ENCODE measurements at places on chromosomes 3 and 15.
A peak's percentile ranks its signal among the peaks of the same experiment; 100 is the strongest.

- no peak overlapping the region for H3K27ac ChIP-seq
- H3K27me3 ChIP-seq, result no peaks in the 10 kb centered on the region
- no peak overlapping the region for H3K4me3 ChIP-seq
Observed at GRCh38 chr15:56619887-56620286, 113.4 kb downstream of the ZNF280D start.

DNA sequence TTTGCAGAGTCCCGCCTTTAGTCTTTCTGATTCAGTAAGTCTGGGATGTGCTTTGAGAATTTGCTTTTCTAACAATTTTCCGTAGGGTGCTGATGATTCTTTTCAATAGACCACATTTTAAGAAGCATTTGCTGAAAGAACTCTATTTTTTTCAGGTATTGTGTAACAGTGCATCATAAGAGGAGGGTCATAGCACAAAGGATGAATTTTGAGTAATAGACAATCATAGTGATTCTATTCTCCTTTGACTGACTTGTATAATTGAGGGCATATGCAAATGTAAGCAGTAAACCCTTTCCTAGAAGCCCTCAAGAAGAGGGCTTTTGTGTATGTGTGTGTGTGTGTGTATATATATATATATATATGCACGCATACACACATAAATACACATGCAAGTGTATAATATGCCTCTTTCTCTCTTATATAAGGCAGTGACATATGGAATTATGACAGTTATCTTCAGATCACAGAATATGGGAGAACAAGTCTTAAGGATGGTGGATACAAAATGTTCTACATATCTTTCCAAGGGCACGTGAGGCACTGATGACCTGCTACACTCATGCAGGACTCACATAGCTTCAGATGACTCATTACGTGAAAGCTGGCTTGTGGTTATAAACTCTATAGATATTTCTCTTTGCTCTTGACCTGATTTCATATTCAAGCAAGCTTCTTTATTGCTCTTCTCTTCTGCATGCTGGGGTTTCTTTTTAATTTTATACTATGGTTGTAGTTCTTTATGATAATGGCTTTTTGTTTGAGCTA, 6.5 kb upstream of the PLSCR1 start:
- peak overlapping the region; percentile 2 for H3K27ac ChIP-seq
- DNase-seq, result no peak
- no peaks in the 10 kb centered on the region for H3K27me3 ChIP-seq

DNA sequence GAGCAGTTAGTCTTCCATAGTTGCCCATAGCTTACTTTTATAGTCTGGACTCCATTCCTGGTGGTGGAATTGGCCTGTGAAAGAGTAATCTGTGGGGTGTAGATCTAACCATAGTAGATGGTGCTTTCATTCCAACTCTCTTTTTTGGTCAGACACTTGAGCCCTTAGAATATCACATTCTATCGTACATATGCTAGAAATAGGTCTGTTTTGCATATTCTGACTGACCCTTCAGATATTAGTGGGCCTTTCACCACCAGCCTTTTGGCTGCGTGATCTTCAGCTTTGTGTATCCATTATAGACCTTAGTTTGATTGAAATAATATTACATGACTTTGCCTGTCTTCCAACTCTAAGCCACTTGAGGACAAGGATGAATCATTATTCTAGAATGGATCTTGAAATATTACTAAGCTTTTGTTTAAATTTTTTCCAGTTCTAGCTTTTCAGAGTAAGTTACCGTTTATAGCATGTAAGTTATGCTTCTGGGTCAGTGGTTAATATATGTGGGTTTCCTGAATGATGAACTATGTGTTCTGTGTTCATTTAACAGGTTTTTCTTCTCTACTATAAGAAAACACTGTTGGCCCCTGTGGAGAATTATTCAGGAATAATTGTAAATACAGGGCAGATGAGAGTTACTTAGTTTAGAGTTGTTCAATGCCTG, 8.7 kb downstream of the RAB7A start:
- no peak overlapping the region for H3K4me3 ChIP-seq
- DNase-seq, result no peak
- peaks cover 16% of the 10 kb centered on the region for H3K36me3 ChIP-seq
- H3K27me3 ChIP-seq, result no peaks in the 10 kb centered on the region
- peaks cover 25% of the 10 kb centered on the region for H3K4me1 ChIP-seq

DNA sequence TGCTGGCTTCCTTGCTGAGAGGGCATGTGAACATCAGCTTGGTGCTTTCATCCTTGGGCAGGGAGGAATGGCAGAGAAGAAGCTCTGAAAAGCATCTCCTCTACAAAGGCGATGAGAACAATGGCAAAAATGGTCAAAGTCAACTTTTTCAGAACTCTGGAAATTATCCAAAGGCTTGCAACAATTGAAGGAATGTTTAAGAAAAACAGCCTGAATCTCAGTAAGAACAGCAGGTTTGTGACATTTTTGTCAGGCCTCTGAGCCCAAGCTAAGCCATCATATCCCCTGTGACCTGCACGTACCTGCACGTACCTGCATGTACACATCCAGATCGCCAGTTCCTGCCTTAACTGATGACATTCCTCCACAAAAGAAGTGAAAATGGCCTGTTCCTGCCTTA, 51.8 kb downstream of the ONECUT1 start:
- H3K36me3 ChIP-seq, result no peaks in the 10 kb centered on the region
- no peaks in the 10 kb centered on the region for H3K4me1 ChIP-seq
- no peak overlapping the region for H3K27ac ChIP-seq
- no peak for DNase-seq
- peaks cover 7% of the 10 kb centered on the region for H3K27me3 ChIP-seq

- peak within 1 kb of the TSS; percentile 66 for H3K4me3 ChIP-seq
- no peaks in the 10 kb centered on the region for H3K36me3 ChIP-seq
- H3K4me1 ChIP-seq, result no peaks in the 10 kb centered on the region
- peak; percentile 51 for DNase-seq
Observed at GRCh38 chr15:69298697-69299441, at the start of gene PAQR5. Gene PAQR5 (plus strand): TSS chr15:69298912. CDS start chr15:69360081, 61,169 bp downstream.

- no peak for DNase-seq
- H3K36me3 ChIP-seq, result no peaks in the 10 kb centered on the region
- no peak overlapping the region for H3K27ac ChIP-seq
- no peaks in the 10 kb centered on the region for H3K27me3 ChIP-seq
- no peaks in the 10 kb centered on the region for H3K4me1 ChIP-seq
Observed at GRCh38 chr15:39016706-39017105, 452.1 kb upstream of the RASGRP1 start.

GRCh38 chr3:60594025-60594424, 657.2 kb downstream of the FHIT start:
- H3K4me3 ChIP-seq, result no peak overlapping the region
- no peaks in the 10 kb centered on the region for H3K27me3 ChIP-seq
- H3K36me3 ChIP-seq, result no peaks in the 10 kb centered on the region
- H3K27ac ChIP-seq, result no peak overlapping the region
- peak; percentile 51 for DNase-seq

GRCh38 chr15:55240125-55240760, 43.5 kb upstream of the RSL24D1 start:
- H3K4me3 ChIP-seq, result no peak overlapping the region
- no peak overlapping the region for H3K27ac ChIP-seq
- H3K27me3 ChIP-seq, result no peaks in the 10 kb centered on the region
- no peak for DNase-seq
- no peaks in the 10 kb centered on the region for H3K4me1 ChIP-seq

DNA sequence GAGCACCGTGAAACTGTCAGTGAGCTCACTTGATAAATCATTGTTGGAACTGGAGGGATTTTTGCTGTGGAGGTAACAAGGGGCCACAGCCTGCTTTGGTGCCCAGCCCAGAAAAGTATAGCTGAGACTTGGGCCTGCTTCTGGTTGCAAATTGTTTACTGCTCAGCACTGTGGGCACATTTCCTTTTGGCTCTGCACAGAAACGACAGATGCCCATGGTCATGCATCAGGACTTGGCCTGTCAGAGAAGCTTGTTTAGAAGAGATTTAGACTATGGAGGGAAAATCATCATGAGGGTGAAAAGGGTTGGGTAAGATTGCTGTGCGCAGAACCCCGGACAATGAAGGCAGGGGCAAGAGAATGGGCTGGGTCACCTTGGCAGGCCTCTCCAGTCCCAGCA, 286.1 kb upstream of the CTNNB1 start:
- no peaks in the 10 kb centered on the region for H3K4me1 ChIP-seq
- H3K27me3 ChIP-seq, result no peaks in the 10 kb centered on the region
- H3K4me3 ChIP-seq, result no peak overlapping the region
- H3K27ac ChIP-seq, result no peak overlapping the region
- no peak for DNase-seq

GRCh38 chr3:171932153-171932611, 89.0 kb downstream of the TMEM212 start:
- no peak overlapping the region for H3K27ac ChIP-seq
- H3K27me3 ChIP-seq, result no peaks in the 10 kb centered on the region
- no peaks in the 10 kb centered on the region for H3K36me3 ChIP-seq
- DNase-seq, result no peak

DNA sequence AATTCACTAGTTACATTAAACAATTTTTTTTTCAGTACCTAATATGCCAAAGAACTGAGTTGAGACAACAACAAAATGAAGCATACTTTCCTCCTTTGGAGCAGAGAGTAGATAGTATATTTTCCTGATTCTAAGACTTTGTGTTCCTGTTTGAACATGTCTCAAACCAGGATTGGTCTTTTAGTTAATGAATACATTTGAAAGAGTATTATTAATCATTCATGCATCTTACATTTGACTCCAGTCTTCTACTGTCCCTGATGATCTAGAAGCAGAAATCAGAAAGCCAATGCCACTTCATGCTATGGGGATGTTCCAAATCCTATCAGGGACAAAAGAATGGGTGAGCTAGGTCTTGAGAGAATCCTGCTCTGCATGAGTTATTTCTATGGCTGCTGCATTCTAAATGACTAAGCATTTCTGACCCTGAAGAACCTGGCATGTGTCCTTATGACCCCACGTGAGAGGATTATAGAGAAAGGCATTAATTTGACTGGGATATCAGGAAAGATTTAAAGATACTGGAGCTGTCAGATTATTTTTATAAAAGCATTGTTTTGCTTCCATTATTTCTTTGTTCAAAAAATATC, 32.9 kb upstream of the MBNL1 start:
- no peaks in the 10 kb centered on the region for H3K36me3 ChIP-seq
- no peak overlapping the region for H3K27ac ChIP-seq
- H3K27me3 ChIP-seq, result no peaks in the 10 kb centered on the region
- H3K4me1 ChIP-seq, result peaks cover 5% of the 10 kb centered on the region

DNA sequence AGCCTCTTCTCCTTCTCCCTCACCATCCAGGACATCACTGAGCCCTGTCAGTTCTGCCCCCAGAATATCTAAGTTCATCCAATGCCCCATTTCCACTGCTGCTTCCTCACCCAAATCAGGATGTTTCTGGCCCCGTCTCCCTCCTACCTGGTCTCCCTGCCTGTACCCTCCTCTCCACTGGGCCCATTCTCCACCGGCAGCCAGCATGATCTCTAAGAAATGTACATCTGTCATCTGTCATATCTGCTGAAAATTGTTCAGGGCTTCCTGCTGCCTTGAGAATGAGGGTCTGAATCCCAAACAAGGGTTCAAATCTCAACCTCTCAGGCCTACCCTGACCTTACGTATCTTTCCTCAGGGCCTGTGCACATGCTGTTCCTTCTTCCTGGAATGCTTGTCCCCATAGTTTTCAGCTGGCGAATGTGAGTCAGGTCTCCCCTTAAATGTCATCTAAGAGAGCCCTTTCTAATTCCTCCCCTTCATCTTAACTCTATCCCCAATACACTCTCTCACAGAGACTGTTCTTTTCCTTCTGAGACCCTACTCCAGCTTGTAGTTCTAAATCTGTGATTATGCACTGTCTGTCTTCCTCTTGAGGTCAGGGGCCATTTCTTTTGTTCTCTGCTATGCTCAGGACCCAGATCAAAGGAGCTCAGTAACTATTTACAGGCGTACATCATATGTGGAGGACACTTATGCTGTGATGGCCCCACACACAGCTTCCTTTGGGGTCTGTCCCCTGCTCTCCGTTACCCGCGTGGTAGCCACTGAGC, 40.8 kb downstream of the SMAD3 start:
- peaks cover 74% of the 10 kb centered on the region for H3K4me1 ChIP-seq
- H3K27me3 ChIP-seq, result no peaks in the 10 kb centered on the region
- H3K27ac ChIP-seq, result peak overlapping the region; percentile 84
- H3K36me3 ChIP-seq, result peaks cover 7% of the 10 kb centered on the region

GRCh38 chr3:160081958-160082533, 93.4 kb downstream of the IL12A start:
- no peak for DNase-seq
- no peaks in the 10 kb centered on the region for H3K4me1 ChIP-seq
- no peak overlapping the region for H3K4me3 ChIP-seq
- no peak overlapping the region for H3K27ac ChIP-seq
- H3K27me3 ChIP-seq, result no peaks in the 10 kb centered on the region

- H3K36me3 ChIP-seq, result no peaks in the 10 kb centered on the region
- H3K27ac ChIP-seq, result peak overlapping the region; percentile 10
- peaks cover 30% of the 10 kb centered on the region for H3K4me1 ChIP-seq
Observed at GRCh38 chr3:109070211-109070610, 47.7 kb downstream of the MORC1 start.

GRCh38 chr3:195447201-195447600, 4.4 kb upstream of the ACAP2 start:
- peaks cover 19% of the 10 kb centered on the region for H3K4me1 ChIP-seq
- H3K27me3 ChIP-seq, result no peaks in the 10 kb centered on the region
- DNase-seq, result no peak

DNA sequence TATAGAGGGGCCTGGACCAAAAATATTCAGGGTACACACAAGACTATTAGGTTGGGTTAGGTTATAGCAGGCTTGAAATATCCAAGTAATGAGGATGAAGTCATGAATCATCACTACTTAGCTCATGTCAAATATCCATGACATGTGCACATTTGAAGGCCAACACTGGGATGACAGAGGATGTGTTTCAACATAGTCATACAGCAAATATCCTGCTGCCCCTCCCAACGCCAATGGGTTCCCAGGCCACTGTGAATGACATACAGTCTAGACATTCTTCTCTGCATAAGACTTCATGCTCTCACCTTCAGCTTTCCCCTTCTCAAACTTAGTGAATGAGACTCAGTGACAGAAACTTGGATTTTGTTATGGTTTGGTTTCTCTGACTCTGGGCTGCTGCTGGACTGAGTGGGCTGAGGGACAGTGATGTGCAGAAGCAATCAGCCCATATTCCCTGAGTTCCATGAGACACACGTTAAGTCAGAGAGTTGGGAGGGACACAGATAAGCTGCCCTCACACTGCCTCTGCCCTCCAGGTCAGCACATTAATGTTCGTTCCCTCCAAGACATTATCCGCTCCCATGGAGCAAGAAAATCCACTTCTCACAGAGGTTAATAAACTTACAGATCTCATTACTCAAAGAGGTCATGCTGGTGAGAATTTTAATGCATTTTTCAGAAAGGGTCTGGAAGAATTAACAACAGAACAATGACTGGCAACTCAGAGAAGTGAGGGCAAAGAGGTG, 15.4 kb downstream of the HOMER2 start:
- H3K4me1 ChIP-seq, result peaks cover 13% of the 10 kb centered on the region
- H3K36me3 ChIP-seq, result no peaks in the 10 kb centered on the region
- H3K27ac ChIP-seq, result no peak overlapping the region
- DNase-seq, result no peak

GRCh38 chr3:126395846-126396513, 1.3 kb downstream of the CFAP100 start:
- no peak overlapping the region for H3K4me3 ChIP-seq
- H3K27me3 ChIP-seq, result peaks cover 46% of the 10 kb centered on the region
- DNase-seq, result no peak
- no peaks in the 10 kb centered on the region for H3K4me1 ChIP-seq

Data from mesothelial cell of epicardium (in vitro differentiated cells).